Gastrocnemius medialis (tissue), 4 donors: ENCODE measurements at places on chromosomes 5 and 9.

- DNase-seq, result no peak
Observed at GRCh38 chr9:130174920-130175321, 2.7 kb downstream of the NCS1 start.

DNA sequence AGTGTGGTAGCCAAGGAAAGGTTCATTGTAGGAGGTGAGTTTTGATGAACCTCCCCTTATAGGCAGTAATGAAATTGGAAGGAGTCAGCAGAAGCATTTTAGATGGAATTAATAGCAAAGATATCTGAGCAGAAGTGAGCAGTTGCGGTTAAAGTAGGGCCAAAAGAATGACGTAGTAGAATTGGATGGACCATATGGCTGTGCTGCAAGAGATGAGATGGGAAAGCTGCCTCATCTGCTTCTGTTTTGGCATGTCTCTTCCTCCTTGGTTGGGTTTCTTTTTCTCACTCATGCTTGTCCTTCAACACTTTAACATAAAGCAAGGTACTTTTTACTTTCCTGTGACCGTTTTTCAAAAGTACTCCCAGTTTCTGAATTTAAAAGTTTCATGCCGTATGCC is 55.8 kb downstream of the AQP7 start:
- DNase-seq, result no peak

DNA sequence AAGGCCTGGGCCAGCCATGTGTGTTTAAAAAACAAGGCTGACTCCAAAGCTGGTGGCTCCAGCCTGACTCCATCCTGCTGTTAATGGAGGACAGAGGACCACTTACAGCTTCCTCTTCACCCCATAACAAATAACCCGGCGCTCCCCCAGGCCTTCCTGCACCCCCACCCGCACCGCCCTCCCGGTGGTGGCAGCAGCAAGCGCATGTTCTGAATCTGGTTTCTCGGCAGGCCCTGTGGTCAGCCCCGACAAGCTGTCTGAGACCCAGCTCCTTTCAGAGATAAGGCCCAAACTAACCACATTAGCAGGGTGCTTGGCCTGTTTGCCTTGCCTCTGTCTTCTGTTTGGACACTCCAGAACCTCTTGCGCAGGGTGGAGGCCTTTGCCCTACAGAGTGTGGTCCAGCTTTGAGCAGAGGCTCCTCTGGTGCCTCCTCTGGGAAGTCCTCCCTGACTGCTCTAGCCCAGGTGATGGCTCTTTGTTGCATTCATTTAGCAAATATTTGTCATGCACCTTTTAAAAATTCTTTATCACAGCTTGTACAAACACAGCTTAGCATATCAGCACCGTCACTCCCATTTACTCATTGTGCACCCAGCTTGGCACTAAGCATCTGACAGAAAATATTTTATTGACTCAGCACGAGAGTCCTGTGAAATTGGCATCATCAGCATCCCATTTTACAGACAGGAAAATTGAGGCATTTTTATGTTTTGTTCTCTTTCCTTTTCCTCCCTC is 78.4 kb downstream of the NDFIP1 start:
- DNase-seq, result no peak

- DNase-seq, result no peak
Observed at GRCh38 chr9:2916382-2916985, 72.6 kb upstream of the PUM3 start.

- DNase-seq, result no peak
Observed at GRCh38 chr9:112858625-112859147, 32.0 kb downstream of the SLC46A2 start.

DNA sequence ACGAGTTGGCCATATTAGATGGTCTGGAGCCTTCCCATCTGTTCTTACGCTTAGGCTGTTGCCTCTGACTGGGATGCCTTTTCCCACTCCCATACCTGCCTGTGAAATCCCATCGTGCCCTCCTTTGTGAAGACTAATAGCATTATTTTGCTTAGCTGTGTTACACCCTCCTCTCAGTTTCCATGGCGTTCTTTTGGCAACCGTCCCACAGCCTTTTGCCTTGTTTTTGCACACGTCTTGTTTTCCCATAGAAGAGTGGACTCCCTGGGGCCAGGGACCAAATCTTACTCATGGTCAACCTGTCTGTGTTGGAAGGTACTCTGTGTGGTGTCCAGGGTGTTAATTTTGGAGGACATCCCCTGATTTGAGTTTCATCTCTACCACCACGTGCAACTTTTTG is 242.1 kb downstream of the HSPA4 start:
- no peak for DNase-seq

- DNase-seq, result no peak
Observed at GRCh38 chr5:32779754-32780415, 68.8 kb downstream of the NPR3 start.
